Effector memory CD4-positive, alpha-beta T cell (primary cell): ENCODE measurements at places on chromosomes 11 and 22.

DNA sequence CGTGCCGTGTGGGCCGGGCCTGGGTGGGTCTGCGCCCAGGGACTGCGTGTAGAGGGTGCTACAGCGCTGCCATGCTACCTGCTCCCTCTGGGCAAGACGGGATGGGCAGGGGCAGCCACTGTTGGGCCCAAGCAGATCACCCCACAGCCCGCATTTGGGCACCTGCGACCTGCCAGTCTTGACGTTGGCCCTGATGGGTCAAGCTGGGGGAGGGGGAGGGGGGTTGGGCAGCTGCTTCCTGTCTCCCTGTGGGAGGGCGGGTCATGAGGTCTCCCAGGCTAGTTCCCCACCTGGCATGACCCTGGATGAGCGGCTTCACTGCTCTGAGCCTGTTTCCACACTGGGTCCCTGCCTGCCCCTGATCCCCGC, 2.8 kb upstream of the RPS19BP1 start:
- peaks cover 21% of the 10 kb centered on the region for H3K4me1 ChIP-seq
- no peak overlapping the region for H3K27ac ChIP-seq
- H3K4me3 ChIP-seq: no peak overlapping the region
- no peak for DNase-seq
- no peaks in the 10 kb centered on the region for H3K36me3 ChIP-seq
- H3K27me3 ChIP-seq: no peaks in the 10 kb centered on the region

DNA sequence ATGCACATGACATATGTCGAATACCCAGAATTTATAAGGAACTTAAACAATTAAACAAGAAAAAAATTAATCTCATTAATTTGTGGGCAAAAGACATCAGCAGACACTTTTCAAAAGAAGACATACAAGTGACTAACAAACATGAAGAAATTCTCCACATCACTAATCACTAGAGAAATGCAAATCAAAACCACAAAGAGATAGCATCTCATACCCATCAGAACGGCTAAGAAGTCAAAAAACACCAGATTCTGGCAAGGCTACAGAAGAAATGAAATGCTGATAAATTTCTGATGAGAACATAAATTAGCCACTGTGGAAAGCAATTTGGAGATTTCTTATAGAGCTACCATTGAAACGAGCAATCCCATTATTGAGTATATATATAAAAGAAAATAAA, 210.6 kb upstream of the LUZP2 start:
- H3K4me3 ChIP-seq: no peak overlapping the region
- H3K27ac ChIP-seq: no peak overlapping the region
- H3K27me3 ChIP-seq: no peaks in the 10 kb centered on the region
- H3K4me1 ChIP-seq: no peaks in the 10 kb centered on the region
- no peak for DNase-seq

DNA sequence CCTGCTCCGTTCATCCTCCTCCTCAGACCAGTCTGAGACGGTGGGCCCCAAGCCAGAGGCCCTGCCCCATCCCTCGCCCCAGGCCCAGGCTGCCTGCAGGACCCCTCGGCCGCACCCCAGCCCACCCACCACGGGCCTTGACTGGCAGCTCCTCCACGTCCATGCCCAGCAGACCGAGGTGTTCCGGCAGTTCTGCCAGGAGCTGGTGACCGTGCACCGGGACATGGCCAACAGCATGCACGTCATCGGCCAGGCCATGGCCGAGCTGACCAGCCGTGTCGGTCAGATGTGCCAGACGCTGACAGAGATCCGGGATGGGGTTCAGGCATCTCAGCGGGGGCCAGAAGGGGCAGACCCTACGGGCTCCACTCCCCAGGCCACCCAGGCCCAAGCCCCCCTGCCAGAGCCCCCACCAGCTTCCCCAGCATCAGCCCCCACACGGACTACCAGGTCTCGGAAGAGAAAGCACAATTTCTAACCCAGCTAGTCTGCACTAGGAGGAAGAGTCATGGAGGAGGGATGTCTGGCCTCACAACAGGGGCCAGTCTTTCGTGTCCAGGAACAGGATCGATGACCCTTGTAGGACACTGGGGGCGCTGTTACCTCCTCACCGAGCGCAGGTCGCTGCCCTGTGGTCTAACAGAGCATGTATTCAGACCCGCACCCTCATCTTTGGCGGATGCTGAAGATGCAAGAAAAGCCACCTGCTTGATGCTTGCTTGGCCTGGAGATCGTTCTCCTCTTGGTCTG, 66.3 kb downstream of the PRDM11 start:
- H3K4me3 ChIP-seq: no peak overlapping the region
- no peaks in the 10 kb centered on the region for H3K27me3 ChIP-seq
- no peak overlapping the region for H3K27ac ChIP-seq
- H3K4me1 ChIP-seq: no peaks in the 10 kb centered on the region
- H3K36me3 ChIP-seq: peaks cover 11% of the 10 kb centered on the region

DNA sequence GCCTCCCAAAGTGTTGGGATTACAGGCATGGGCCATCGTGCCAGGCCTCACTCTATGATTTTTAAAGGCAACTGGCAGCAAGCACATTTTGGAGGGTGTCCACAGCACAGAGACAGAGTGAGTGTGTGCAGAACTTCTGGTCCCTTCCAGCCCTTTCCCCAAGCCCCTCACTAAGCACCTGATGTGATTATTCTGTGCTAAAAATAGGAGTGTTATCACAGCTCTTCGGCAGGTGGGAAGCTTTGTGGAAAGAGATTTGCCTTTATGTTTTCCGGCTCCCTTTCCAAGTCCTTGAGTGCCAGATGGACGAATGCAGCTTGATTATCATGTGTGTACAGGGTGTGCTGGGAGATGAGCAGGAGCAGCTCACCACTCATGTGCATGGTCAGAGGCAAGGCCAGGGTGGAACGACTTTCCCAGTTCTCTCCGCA, 310.8 kb downstream of the DDX10 start:
- no peak for DNase-seq
- H3K27me3 ChIP-seq: no peaks in the 10 kb centered on the region
- H3K4me3 ChIP-seq: no peak overlapping the region
- no peaks in the 10 kb centered on the region for H3K36me3 ChIP-seq

- no peaks in the 10 kb centered on the region for H3K36me3 ChIP-seq
- H3K4me3 ChIP-seq: no peak overlapping the region
- no peaks in the 10 kb centered on the region for H3K4me1 ChIP-seq
Measured at GRCh38 chr11:4156571-4156970, 62.0 kb downstream of the RRM1 start.

GRCh38 chr22:39381009-39381755, 18.4 kb upstream of the TAB1 start:
- no peak overlapping the region for H3K27ac ChIP-seq
- H3K4me3 ChIP-seq: no peak overlapping the region
- DNase-seq: no peak
- H3K27me3 ChIP-seq: no peaks in the 10 kb centered on the region

- H3K27ac ChIP-seq: no peak overlapping the region
- no peaks in the 10 kb centered on the region for H3K27me3 ChIP-seq
- peaks cover 13% of the 10 kb centered on the region for H3K4me1 ChIP-seq
Measured at GRCh38 chr11:12111549-12112520, 1.4 kb downstream of the MICAL2 start.

DNA sequence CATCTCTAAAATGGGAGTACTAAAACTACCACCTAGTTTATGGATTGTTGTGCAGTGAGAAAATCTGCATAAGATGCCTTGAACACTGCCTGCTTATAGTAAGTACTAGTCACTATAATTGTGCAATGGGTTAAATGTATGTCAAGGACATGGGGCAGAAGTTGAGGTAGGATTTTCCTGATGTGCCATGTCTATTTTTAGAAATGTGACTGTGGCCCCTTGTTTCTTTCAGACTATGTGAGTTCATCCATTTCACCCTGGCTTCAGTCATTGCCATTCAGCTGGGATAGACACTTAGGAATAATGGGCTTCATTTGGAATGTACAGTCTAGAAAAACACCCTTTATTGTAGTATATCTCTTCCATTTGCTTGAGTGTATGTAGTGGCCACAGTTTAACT, 51.4 kb downstream of the BDNF start:
- no peak overlapping the region for H3K4me3 ChIP-seq
- no peak overlapping the region for H3K27ac ChIP-seq
- no peaks in the 10 kb centered on the region for H3K4me1 ChIP-seq
- no peaks in the 10 kb centered on the region for H3K27me3 ChIP-seq
- DNase-seq: no peak

- peaks cover 37% of the 10 kb centered on the region for H3K36me3 ChIP-seq
- H3K4me1 ChIP-seq: no peaks in the 10 kb centered on the region
- no peak overlapping the region for H3K4me3 ChIP-seq
Measured at GRCh38 chr22:42162728-42163489, 32.3 kb upstream of the CYP2D6 start.

DNA sequence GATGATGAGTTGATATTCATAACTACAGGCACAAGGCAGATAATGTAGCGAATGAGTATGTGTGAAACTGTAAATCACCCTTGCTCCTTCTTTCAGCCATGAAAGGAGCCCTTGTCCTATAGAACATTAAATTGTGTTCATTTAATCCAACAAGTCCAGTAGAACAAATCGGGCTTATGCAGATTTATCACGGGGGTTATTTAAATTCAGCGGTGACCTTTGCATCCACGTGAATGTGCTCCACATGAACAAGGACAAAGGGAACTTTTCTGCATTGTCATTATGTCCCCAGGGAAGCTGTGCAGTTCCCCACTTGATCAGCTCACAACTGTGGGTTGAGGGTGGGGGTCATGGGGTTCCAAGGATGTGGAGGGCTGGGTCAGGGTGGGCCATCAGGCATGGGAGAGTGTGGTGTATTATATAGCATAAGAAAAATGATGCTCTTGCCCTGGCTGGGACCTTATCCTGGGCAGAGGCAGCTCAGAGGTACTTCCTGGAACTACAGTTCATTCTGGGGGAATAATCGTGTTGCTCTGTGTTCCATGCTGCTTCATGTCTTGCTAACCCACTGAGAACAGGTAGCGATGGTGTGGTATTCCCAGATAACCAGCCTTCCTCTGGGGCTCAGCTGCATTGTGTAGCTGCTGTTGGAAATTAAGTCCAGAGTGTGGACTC, 306.6 kb downstream of the FAT3 start:
- no peaks in the 10 kb centered on the region for H3K27me3 ChIP-seq
- no peak for DNase-seq
- no peaks in the 10 kb centered on the region for H3K4me1 ChIP-seq
- no peaks in the 10 kb centered on the region for H3K36me3 ChIP-seq
- no peak overlapping the region for H3K27ac ChIP-seq

DNA sequence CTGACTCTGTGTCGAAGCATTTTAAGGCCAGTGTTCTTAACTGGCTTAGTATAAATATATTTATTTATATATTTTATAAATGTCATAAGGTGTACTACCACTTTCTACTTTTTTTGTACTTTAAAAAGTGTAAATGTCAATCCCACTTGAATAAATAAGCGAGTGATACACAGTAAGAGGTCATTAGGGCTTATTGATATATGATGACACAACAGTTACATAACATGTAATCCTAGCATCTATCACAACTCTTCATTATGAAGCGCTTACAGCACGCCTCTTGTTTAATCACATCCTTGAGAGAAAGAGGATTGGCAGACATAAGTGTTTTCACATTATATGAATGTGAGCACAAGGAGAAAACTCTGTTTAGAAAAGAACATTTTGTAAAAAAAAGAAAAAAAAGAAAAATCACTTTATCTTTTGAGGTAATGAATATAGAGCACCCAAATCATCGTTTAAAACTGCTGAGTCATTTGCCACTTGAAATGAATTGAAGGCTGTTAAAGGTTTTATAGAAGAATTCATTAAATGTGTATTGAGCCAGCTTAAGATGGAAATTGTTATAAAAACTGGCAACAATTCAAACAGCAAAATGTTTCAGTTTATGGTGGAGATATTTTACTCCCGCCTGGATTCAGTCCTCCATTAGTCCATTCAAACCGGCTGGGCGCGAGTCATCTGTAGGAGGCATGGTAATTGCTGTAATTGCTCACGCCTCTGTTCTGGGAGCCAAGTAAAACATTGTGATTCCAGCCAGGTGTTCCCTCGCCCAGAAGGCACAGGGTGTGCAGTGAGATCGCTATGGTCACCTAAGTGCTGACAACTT, 627.3 kb upstream of the KIRREL3 start:
- no peak for DNase-seq
- H3K4me1 ChIP-seq: no peaks in the 10 kb centered on the region
- no peaks in the 10 kb centered on the region for H3K27me3 ChIP-seq
- H3K27ac ChIP-seq: no peak overlapping the region

DNA sequence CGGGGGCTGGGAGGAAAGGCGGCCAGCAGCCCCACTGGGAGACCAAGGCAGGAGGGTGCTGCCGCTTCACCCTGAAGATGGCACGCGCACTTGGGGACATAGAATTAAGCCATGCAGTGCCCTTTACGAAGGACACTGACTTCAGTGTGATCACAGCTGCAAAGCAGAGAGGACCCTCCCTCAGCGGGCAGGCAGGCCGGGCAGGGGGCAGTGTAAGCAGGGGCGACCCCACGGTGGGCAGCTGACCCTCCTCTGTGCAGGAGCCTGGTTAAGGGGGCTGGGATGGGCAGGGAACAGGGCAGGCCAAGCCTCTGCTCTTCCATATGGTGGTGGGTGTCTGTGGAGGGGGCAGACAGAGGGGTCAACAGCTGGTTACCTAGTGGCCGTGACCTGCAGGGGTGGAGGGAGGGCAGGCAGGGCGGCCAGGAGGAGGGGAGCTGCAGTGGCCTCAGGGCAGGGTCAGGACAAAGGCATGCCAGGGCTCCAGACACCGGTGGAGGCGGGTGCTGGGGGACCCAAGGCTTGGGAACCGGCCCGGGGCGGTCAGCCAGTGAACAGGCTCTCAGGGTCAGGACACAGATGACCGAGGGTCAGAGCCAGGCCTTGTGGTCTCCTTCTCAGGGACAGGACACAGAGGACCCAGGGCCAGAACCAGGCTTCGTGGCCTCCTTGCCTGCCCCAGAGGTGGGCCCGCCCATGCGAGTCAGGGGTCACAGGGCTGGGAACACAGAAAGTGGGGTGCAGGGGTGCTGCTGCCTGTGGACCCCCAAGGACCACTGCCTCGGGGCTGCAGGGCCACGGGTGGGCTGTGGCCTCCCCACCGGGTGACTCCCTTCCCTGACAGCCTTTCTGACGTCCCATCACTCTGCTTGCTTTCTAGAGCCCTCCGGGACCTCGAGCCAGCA, 7.2 kb downstream of the LMNTD2 start:
- DNase-seq: no peak
- H3K36me3 ChIP-seq: no peaks in the 10 kb centered on the region
- peaks cover 14% of the 10 kb centered on the region for H3K4me1 ChIP-seq
- no peak overlapping the region for H3K27ac ChIP-seq

DNA sequence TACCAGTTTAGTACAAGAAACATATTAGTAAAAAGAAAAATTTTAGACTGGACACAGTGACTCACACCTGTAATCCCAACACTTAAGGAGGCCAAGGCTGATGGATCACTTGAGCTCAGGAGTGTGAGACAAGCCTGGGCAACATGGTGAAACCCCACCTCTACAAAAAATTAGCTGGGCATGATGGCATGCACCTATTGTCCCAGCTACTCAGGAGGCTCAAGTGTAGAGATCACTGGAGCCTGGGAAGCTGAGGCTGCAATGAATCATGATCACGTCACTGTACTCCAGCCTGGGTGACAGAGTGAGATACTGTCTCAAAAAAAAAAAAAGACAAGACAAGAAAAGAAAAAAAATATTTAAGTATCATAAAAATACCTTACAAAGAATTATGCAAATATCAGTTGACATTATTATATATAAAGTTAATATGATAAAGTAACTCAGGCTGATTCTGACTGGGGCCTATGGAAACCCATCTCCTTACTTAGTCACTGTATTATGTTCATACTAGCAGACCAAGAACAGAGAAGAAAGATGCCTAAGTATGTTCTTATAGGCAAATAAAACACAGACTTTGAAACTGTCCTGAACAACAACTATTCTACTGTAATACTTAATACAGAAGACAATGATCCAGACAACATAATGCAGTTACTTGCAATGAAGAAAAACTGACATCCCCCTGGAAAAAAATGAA, 27.3 kb downstream of the FAM168A start:
- no peak for DNase-seq
- H3K4me1 ChIP-seq: no peaks in the 10 kb centered on the region
- no peaks in the 10 kb centered on the region for H3K36me3 ChIP-seq
- no peak overlapping the region for H3K27ac ChIP-seq
- H3K4me3 ChIP-seq: no peak overlapping the region
